ENCODE measurements at places on chromosomes 5 and 9.

- no peak for DNase-seq
Observed at GRCh38 chr5:165187815-165188214, 1682.4 kb downstream of the MAT2B start.

DNA sequence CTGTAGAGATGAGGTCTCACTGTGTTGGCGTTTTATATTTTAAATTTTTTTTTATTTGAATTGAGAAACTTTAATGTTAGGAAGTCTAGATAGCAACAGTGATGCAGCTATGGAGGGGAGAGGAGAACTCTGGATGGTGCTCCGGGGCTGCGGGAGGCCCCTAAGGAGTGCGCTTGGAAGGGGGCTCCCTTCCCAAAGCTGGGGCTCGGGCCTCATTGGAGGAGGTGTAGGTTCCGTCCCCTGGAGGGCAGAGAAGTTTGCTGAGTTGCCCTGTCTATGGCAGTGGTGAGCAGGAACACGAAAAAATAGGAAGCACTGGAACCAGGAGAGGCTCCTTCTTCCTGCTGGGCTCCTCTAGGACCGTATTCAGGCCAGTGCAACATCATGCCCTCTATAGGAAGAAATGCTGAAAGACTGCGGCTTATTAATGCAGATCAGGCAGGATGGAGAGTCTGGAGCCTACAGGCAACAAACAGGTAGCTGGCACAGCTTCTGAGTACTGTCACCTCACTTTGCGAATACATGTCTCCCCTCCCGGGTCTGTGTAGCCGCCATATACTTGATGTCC, 16.1 kb downstream of the AHRR start:
- DNase-seq = no peak

- no peak for DNase-seq
Observed at GRCh38 chr9:17589771-17590170, 10.9 kb downstream of the SH3GL2 start.

- no peak for DNase-seq
Observed at GRCh38 chr5:31193591-31194467, at the start of gene CDH6. TSS of gene CDH6 (plus strand) at chr5:31193686. CDS start at chr5:31267474, 73,788 bp downstream.

GRCh38 chr9:16970321-16970720, 99.9 kb upstream of the BNC2 start:
- no peak for DNase-seq

DNA sequence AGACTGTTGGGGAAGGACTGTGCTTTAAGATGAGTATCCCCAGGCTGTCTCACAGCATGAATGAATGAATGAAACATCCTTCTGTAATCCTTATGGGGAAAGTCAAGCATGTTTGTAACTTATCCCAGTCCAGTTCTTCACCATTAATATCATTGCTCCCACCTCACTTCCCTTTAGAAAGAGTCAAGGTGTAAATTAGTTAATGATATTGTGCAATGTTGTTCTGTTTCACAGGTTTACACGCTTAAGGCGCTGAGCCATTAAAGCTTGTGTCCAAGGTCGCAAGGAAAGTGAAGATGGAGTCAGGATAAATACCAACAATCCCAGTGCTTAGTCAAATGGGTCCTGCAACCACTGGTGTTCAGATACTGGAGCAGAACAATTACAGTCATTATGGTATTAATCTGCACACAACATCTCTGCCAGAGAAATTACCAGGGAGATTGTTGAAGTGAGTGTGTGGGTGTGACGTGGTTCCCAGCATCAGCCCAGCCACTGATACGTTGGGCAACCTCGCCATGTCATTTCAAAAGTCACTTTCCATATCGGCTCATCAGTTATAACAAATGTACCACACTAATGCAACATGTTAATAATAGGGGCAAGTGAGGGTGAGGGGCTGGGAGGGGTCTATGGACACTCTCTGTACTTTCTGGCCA, 1.5 kb upstream of the MYO10 start:
- no peak for DNase-seq

- no peak for DNase-seq
Observed at GRCh38 chr9:108093773-108094675, 604.5 kb upstream of the KLF4 start.

GRCh38 chr9:123033864-123034601, 566 bp downstream of the GPR21 start:
- no peak for DNase-seq

DNA sequence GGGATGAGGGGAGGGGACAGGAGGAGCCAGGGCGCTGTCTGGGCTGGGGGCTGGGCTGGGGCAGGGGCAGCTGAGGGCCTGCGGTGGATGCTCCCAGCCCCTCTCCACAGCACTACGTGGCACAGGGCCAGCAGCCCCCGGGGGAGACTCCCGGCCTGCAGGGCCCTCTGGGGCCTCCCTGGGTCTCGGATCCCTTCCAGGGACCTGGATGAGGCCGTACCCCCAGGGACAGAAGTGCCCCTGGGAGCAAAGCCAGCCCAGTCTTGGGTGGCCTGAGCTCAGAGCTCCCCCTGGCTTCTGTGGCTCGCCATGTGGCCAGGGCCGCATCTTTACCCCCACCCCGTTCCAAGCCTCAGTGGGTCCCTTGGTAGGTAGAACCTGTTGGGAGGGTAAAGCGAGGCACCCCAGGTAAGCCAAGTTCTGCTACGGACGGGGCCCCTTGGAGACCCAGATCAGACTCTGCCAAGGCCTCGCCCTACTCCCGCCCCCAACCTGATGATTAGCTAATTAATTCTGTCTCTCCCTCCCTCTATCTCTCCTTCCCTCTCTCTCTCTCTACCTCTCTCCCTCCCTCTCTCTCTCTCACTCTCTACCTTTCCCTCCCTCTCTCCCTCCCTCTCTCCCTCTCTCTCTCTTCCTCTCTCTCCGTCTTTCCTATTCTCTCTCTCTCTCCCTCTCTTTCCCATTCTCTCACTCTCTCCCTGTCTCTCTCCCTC, 24.3 kb downstream of the KCNT1 start:
- DNase-seq = no peak

DNA sequence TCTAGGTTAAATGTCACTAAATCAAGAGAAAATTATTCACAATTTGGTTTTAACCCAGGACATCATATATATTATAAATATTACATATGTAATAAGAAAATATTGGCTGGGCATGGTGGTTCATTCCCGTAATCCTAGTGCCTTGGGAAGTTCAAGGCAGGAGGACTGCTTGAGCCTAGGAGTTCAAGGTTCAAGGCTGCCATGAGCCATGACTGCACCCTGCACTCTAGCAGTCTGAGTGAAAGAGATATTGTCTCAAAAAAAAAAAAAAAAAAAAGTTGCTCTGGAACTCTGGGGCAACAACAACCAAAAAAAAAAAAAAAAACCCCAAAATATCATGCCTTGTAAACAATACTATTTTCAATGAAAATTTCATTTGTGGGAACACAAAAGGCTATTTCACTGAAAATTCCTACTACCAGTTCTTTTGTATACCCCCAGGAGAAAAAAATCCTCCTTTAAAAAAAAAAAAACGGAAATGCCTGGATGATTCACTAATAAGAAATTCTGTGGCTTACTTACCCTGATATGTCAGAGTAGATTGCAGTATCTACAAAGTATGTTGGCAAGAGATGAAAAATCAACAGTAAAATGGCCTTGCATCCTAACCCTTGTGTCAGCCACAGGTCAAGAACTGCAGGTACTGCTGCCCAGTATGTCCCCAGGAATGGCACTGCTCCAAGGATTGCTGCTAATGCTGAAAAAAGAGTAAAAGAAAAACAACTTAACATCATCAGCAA, 22.6 kb upstream of the CTNNAL1 start:
- DNase-seq = peak; percentile 75

DNA sequence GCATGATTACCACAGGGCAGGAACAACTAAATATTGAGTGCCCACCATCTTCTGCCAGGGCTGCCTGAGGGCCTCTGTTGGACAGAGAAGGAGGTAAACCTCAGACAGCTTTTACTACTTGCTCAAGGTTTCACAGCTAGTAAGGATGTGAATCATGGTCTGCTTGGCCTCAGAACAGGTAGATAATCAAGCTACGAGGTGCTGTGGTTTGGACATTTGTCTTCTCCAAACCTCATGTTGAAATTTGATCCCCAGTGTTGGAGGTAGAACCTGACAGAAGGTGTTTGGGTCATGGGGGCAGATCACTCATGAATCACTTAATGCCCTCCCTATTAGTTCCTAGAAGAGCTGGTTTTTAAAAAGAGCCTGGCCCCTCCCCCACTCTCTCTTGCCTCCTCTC, 541.2 kb upstream of the TRPC7 start:
- no peak for DNase-seq

DNA sequence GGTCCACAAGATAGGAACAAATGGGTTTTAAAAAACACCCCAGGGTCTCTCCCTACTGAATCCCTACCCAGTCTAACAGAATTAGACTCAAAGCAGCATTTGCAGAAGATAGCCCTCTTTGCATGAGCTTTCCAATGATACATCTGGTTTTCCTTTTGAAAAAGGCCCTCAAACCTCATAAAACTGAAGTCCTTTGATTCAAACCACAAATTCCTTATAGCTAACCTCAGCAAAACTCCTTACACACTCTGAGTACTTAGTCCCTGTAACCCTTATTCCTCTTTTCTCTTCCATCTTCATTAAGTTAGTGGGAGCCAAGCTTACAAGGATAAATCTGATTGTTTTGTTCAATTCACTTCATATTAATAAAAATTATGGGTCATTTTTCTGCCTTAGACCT, 90.5 kb upstream of the TNC start:
- DNase-seq = no peak

DNA sequence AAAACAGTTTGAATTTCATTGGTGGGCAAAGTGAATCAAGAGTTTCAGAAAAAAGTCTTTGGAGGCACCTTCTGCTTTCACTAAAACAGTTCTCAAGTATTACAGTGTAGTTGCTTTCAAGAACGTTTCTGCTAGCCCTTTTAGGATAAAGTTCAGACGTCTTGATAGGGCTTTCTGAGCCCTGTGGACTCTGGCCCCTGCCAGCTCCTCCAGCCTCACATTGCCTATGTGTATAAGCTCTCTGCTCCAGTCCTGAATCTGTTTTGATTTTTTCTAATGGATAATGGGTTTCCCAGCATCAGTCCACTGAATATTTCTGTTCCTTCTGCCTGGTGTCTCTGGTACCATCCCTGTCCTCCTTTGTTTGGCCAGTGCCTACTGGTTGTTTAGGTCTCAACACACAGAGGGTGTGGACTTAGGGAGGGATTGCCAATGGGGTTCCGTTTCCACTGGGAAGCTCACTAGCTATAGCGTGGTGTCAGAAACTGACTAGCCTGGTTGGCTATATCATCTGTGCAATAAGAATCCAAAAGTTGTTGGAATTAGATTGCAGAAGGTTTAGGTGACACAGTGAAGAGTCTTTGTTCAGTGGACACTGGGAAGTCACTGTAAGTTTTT, 26.4 kb downstream of the ARHGAP26 start:
- DNase-seq = no peak

GRCh38 chr5:73375949-73376348, 72.6 kb downstream of the FOXD1 start:
- no peak for DNase-seq

DNA sequence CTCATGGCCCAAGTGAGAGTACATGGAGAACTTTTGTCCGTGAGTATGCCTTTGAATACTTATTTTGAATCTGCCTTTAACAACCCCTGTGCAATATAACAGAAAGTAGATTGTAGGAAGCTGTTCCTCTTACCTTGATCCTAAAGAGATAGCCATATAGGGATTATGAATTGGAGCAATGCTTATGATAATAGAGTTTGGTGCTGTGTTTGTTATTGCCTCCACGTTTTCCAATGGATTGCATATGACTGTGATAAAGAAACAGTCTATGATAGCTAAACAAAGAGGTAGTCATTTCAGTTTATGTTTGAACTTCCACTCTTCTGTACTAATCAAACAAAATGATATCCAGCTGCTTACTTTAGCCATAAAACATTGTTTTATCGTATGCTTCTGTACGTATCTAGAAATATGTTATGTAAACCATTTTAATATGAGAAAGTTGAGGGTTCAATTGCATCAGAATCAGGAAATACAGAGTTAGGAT, 199.6 kb upstream of the RGMB start:
- DNase-seq = no peak

DNA sequence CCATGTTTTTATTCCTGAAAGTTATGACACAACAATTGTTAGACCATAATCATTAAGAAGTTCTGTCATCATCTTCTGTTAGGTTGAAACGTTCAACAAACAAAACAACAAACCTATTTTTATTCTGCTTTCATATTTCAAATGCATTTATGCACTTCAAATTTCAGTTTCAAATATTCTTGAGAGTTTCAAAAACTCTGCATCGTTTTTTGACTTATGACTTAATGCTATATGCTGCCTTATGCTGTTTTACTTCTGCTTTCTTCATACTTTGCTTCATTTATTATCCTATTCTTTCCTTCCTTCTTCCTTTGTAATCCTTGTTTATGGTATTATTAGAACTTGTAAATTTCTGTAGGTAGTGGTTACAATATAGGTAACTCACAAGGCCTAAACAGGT, 95.0 kb downstream of the PCSK1 start:
- no peak for DNase-seq

DNA sequence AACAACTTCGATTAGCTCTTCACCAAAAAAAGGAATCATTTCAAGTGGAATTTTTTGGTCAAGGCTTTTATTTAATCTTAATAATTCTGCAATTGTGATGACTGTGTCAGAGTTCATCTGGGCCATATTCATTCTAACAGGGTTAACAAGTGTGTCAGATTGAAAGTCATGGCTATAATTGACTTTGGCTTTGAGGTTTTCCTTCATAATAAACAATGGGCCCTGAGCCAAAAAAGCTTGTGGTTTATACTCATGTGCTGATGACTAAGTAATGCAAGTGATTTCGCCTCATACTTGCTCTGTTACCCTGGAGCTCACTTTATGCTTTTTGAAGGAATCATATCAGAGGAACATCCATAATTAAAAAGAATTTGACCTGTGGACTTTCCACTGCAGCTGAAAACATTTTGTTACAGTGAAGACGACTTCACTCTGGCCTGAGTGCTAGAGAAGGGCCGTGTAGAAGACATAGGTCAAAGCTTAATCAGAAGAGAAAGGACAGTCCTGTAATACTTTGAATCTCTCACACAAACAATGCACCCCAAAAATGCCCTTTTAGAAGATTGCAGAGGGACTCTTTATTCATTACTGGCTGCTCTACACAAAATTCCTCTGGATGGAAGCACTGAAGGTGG, 101.7 kb downstream of the GDNF start:
- no peak for DNase-seq

DNA sequence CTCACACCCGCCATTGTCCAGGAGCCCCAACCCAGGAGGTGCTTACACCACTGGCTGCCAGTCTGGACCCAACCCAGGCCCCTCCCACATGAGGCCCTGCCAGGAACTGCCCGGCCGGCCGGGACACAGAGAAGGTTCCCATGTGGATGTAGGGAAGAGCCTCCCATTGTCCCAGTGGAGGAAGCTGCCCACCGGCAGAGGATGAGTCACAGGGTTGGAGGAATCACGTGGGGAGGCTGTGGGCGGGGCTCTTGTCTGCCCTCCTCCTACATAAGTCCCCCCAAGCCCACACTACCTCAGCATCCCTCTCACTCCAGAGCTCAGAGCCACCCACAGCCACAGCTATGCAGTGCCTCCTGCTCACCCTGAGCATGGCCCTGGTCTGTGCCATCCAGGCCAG, 26.1 kb downstream of the PAEP start:
- no peak for DNase-seq

- DNase-seq = no peak
Observed at GRCh38 chr5:5141625-5142525, 1.7 kb downstream of the ADAMTS16 start.

- peak; percentile 47 for DNase-seq
Observed at GRCh38 chr9:86795823-86796553, 151.3 kb downstream of the GAS1 start.

GRCh38 chr5:107169867-107170266, 500.9 kb downstream of the EFNA5 start:
- DNase-seq = no peak

- no peak for DNase-seq
Observed at GRCh38 chr5:98770911-98771322, 2.5 kb upstream of the RGMB start.

All from tibial nerve (tissue), 4 donors.